GM13977 (cell line): ENCODE measurements at places on chromosomes 11 and 22.
A peak's percentile ranks its signal among the peaks of the same experiment; 100 is the strongest.

GRCh38 chr22:25085930-25086901, 113.4 kb upstream of the CRYBB3 start:
- DNase-seq: peak; percentile 69

- no peak for DNase-seq
Observed at GRCh38 chr11:114135737-114136151, 76.2 kb downstream of the ZBTB16 start.

- DNase-seq: no peak
Observed at GRCh38 chr11:119907122-119907851, 178.3 kb upstream of the NECTIN1 start.

GRCh38 chr11:60750911-60751310, 5.8 kb upstream of the MS4A15 start:
- no peak for DNase-seq

- no peak for DNase-seq
Observed at GRCh38 chr22:43389227-43389836, 22.5 kb upstream of the MPPED1 start.

GRCh38 chr11:12097219-12097618, 13.2 kb upstream of the MICAL2 start:
- no peak for DNase-seq

DNA sequence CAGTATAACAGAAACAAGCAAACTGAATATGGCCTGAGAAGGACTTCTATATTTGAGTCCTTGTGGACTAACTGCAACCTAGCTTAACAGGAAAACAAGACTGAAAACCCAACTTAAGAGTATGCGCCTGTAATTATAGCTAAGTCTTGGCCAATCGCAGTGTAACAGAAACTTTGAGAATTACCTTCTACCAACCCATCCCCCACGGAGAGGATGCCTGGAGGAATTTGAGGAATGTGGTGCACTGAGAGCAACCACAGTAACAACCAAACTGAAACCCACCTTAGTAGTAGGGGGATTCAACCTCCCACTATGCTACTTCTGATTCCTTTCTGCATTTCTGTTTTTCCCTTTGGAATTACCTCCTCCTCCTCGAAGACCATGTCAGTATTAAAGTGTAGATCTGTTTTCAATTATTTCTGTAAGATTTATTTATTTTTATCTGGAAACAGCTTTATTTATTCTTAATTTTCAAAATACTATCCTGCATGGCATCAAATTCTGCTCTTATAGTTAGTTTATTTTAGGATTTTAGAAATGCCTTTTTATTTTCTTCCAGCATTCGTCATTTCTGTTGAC, 393.6 kb downstream of the KCNA4 start:
- DNase-seq: no peak
